Inflammatory macrophage treated with lipopolysaccharide for 1 hour (primary cell): ENCODE measurements at places on chromosomes 3 and 15.

- no peak for DNase-seq
Observed at GRCh38 chr3:24915639-24916038, 421.0 kb upstream of the THRB start.

DNA sequence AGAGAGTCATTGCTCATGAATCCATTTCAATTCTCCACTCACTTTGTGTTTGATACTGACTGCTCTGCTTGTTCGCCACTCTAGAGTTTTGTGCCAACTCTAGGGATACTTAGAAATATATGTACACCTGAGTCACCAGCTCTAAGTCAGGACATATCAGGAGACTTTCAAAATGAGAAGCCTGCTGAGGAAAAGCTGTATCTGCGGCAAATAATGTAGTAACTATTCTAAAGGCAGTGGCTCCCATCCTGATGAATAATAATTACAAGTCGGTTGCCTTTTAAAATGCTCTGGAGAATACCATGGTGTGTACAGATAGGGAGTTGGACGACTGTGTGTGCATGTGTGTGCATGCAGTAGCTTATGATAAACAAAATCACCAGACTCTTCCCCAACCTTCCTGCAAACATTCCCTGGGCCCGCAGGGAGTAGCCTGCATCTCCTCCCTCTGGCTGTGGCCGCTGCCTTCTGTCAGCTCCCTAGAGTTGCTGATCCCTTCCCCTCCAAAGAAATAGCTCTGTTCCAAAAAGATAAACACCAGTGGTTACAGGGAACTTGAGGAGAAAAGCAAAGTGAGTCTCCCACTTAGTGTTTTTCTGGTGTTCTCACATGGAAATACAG lies 346.3 kb upstream of the UMPS start:
- no peak for DNase-seq

DNA sequence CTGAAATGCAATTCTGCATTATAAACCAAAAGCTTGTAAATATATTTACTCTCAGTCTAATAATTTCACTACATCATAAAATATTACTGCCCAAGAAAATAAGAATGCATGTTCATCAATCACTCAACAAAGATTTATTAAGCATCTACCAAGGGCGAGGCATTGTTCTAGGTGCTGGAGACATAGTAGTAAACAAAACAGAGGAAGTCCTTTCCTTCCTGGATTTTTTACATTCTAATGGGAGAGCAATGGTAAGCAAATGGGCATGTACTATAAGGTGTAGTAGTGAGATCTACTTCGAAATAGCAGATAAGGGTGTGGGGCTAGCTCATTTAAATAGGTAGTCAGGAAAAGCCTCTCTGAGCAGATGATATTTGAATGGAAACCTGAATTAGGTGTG lies 10.8 kb upstream of the ZFYVE19 start:
- DNase-seq, result no peak

DNA sequence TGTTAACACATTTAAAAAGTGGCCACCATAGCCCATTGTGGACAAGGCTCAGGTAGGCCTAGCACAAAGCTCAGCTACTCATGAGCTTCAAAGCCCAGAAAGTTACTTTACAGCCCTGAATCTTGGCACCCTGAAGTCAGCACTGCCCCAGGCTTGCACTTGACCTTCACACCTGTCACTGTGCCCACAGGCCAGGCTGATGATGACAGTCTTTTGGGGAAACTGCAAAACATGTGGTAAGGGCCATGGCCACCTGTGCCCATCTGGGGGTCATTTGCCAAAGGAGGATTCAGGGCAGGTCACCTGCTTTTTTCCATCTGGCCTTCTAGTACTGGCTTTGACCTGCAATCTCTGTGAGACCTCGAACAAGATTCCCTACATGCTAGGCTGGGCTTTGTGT lies 11.0 kb downstream of the CHDH start:
- DNase-seq, result no peak

DNA sequence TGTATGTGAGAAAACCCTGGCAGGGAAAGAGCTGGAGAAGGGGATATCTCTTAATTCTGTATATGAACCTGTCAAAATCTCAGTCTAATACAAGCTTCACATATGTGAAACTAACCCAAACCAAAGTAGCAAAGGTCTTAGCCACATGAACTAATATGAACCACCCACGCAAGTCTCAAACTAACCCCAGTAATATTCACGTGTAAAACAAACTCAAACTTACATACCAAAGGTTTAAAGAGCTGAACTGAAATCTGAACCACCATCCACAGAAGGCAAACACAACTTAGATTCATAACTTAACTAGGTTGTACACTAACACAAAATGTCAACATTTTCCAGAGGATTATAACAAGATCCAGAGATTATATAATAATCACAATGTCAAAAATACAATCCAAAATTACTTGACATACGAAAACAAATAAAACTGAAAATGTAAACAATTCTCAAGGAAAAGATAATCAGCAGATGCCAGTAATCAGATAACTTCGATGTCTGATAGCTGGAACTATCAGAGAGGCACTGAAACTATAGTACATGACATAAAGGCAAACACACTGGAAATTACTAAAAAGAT lies 64.1 kb downstream of the VPS13C start:
- DNase-seq, result no peak

DNA sequence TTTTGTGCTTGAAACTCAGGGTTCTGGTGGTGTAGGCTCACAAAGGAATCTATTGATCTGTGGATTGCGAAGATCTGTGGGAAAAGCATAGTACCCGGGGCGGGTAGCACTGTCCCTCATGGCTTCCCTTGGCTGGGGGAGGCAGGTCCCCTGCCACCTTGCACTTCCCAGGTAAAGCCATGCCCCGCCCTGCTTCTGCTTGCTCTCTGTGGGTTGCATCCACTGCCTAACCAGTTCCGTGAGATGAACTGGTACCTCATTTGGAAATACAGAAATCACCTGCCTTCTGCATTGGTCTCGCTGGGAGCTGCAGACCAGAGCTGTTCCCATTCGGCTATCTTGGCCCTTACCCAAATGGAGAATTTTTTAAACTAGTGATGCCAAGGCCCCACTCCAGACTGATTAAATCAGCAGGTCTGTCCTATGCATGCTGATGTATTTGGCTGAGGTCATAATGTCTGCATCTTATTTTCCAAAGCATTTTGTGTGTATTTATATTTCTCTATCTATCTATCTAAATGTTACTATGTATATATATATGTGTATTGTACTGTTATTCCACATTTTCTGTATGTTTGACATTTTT lies 65.5 kb upstream of the SLC7A14 start:
- no peak for DNase-seq

- no peak for DNase-seq
Observed at GRCh38 chr3:194908496-194908895, 222.8 kb downstream of the FAM43A start.

- DNase-seq, result no peak
Observed at GRCh38 chr3:67018105-67018788, 20.1 kb downstream of the KBTBD8 start.

GRCh38 chr3:170352936-170353335 lies 4.6 kb upstream of the SKIL start:
- DNase-seq, result peak; percentile 80

DNA sequence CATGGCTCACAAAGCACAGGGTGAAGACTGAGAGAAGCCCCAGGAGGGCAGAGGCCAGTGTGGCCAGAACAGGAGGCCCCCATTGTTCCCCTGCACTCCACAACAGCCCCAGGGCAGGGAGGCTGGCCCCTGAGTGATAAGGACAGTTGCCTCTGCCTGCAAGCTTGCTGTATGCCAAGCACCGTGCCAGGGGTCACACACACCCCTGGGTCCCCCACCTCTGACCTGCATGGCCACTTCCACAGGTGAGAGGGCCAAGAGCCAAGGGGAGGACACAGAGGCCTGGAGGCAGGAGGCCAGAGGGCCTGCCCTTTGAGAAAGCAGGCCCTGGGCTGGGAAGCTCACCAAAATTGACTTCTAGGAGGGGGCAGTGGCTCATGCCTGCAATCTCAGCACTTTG lies 23.7 kb downstream of the ATRIP start:
- DNase-seq, result no peak

DNA sequence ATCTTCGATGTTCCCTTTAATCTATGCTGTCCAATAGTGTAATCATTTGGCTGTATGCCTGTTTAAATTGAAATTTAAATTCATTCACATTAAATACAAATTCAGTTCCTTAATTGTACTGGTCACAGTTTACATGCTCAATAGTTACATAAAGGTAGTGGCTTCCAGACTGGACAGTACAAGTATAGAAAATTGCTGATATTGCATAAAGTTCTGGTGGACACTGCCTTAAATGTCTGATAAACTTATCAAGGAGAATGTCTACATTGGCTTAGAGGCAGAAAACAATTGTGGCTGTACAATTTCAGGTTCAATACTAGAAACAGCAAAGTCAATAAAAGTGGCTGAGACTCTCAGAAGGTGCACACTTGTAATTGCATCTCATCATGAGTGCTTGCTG lies 365.2 kb downstream of the RBMS3 start:
- no peak for DNase-seq

GRCh38 chr15:39075311-39075710 lies 505.6 kb upstream of the THBS1 start:
- DNase-seq, result no peak

GRCh38 chr3:123028233-123028828 lies 768 bp upstream of the SEMA5B start:
- peak; percentile 62 for DNase-seq

GRCh38 chr3:72756900-72757299 lies 91.3 kb downstream of the SHQ1 start:
- DNase-seq, result peak; percentile 89

- DNase-seq, result no peak
Observed at GRCh38 chr15:55766676-55767075, 23.7 kb upstream of the PRTG start.

DNA sequence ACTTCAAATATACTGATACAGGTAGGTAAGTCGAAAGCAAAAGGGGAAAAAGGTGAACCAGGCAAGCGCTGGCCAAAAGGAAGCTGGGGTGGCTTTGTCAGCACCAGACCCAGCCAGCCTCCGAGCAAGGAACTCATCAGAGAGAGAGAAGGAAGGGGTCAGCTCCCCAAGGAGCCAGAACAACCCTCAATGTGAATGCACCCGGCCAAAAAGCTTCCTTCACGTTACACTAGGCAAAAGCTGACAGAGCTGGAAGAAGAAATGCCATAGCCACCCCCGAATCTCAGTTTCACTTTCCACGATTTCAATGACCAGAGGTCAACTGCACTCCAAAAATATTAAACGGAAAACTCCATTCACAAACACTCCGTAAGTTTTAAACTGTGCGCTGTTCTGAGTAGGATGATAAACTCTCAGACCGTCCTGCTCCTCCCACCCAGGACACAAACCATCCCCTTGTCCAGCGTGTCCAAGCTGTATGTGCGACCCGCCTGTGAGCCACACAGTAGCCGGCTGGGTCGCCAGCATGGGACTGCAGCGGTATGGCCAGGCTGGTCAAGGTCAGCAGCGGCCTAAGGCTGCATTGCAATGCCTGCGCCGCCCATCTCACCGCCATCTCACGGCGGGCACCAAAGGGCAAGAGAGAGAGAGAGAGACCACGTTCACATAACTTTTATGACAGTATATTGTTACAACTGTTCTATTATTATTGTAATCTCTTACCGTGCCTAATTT lies 29.7 kb downstream of the CYFIP1 start:
- DNase-seq, result no peak

DNA sequence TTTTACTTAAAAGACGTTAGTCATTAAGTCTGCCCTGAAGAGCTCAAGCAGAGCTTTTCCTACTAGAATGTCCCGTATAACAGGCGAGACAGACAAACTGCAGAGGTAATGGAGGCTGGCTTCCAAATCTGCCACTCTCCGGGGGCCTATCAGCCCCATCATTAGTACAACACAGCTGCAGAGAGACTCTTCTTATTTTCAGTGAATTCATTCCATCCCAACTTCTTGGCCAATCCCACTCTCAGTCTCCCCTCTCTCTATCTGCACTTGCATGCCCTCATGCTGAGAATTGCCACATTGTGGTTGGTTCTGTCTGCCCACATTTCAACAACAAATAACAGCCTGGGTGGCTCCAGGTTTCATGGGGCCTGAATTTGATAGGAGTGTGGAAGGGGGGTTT lies 412.7 kb downstream of the ERC2 start:
- DNase-seq, result no peak

DNA sequence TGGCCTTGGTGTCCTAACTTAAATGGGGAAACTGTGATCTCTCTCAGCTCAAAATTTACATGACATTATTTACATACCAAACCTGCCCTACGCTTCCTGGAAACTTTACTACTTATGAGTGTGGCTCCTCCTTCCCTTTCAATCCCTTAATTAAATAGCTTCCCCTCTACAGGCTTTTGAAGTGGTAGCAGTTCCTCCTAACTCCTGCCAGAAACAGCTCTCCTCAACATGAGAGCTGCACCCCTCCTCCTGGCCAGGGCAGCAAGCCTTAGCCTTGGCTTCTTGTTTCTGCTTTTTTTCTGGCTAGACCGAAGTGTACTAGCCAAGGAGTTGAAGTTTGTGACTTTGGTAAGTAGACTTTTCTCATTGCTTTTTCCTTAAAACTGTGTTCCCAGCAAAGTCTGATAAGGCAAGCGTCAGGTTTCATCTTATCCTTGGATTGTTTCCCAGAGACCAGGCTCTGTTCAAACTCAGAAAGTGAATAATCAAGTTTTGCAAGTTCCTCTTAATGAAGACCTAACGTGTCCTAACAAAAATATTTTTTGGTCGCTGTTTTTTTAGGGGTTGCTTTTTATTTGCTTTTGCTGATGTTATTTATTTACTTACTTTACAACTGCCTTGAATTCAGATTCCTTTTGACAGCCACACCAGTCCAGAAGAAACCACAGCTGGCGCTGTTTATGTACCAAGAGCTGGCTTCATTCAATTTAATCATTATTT lies at the start of gene ACP3:
TSS of gene ACP3 (plus strand) at position 179 of the 720 bp plus-strand sequence. CDS start at position 229, 50 bp downstream.
- DNase-seq, result peak; percentile 80

- peak; percentile 66 for DNase-seq
Observed at GRCh38 chr15:51048308-51048707, 46.4 kb downstream of the TNFAIP8L3 start.

- no peak for DNase-seq
Observed at GRCh38 chr3:66073464-66074141, 34.9 kb upstream of the MAGI1 start.

- peak; percentile 3 for DNase-seq
Observed at GRCh38 chr3:74661672-74662071, 47.2 kb upstream of the CNTN3 start.

- no peak for DNase-seq
Observed at GRCh38 chr3:69665026-69665737, 74.1 kb upstream of the MITF start.
